ENCODE measurements at places on chromosomes 4 and X.

- peak; percentile 33 for DNase-seq
These were observed 88.6 kb upstream of the PTCHD1 start for GRCh38 chrX:23246001-23246400.

- no peak for DNase-seq
These were observed 78.0 kb downstream of the PRDM5 start for GRCh38 chr4:120844528-120844921.

DNA sequence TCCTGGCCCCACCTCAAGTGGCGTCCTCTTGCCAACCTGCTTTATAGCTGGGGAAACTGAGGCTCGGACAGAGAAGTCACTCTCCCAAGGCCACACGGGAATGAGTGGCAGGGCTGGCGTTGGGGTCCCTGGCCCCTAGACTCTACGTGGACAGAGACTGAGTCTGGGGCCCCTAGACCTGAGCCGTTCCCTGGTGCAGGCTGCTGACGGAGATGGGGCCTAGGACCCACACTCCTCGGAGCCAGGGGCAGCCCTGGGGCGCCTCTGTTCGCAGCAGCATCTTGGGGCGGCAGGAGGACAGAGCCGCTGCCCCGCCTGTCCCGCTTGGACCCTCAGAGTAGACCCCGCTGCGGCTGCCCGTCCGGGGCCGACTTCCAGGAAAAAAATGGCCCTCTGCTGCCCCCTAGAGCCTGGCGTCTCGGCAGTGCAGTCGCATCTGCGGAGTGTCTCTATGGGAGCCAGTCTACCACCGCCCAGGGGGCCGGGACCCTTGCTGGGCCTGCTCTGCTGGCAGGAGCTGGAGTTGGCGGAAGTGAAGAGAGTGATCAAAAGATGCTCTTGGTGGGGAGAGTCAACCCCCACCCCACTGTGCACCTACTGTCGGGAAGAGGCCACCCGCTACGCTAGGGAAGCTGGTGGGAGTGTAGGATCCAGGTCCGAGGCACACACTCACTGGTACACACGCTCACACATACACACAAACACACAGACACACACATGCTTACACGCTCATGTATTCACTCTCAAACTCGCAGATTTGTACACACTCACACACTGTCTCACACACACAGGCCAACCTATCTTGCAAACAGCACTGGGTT lies 220.1 kb downstream of the AFAP1 start:
- DNase-seq = peak; percentile 42

DNA sequence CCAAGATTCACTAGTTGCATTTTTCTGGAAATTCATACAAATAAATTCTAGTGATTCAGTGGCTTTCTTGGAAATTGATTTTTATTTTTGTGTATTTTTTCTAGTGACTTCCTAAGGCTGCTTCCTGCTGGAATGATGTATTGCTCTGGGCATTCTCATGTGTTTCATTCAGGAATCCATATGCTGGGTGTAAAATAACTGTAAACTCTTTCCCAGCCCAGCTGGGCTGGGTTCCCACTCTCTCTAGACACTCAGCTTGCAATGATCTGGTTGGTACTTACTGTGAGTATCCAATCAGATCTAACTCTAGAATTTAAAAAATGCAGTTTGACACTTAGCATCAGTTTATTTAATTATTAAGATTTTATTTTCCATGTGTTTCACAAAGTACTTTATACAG lies 882.2 kb downstream of the STIM2 start:
- no peak for DNase-seq

- DNase-seq = no peak
These were observed 6.5 kb upstream of the SMARCA1 start for GRCh38 chrX:129529685-129530281.

DNA sequence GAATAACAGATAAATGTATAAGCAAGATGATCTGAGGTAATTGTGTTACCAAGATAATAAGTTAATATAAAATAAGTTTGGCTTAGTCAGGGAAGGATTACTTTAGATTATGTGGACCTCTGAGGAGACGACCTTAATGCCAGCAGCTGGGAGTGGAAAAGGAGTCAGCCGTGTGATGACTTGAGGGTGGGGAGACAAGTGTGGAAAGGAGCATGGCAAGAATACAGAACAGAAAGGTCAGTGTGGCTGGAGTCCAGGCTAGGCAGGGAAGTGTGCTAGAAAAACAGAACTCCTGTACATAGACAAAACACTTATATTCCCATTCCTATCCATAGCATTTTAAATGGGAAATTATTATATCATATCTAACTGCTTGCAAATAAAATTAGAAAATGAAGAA lies 138.8 kb downstream of the PDLIM5 start:
- DNase-seq = no peak

- no peak for DNase-seq
These were observed 1494.5 kb downstream of the TECRL start for GRCh38 chr4:62914758-62915157.

DNA sequence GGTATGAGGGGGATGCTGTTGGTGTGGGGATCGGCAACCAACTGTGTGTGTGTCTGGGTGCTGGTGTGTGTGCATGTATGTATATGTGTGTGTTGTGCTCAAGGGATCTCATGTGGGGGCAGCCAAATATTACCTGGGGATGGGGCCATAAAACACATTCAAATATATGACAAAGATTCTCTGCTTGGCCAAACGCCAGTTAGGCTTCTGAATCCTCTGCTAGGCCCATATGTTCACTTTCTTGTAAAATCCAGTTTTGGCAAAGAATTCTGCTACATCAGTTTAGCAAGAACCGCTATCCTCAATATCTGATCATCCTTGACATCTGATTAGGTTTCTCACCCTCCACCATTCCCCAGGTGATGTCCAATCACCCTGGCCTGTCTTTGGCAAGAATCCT lies 106.6 kb downstream of the RASL11B start:
- no peak for DNase-seq

GRCh38 chr4:102625232-102625930 lies 124.2 kb downstream of the NFKB1 start:
- DNase-seq = peak; percentile 51

GRCh38 chr4:103046416-103047290 lies 27.1 kb upstream of the SLC9B1 start:
- DNase-seq = peak; percentile 59

- no peak for DNase-seq
These were observed 13.8 kb upstream of the UVSSA start for GRCh38 chr4:1333256-1333655.

DNA sequence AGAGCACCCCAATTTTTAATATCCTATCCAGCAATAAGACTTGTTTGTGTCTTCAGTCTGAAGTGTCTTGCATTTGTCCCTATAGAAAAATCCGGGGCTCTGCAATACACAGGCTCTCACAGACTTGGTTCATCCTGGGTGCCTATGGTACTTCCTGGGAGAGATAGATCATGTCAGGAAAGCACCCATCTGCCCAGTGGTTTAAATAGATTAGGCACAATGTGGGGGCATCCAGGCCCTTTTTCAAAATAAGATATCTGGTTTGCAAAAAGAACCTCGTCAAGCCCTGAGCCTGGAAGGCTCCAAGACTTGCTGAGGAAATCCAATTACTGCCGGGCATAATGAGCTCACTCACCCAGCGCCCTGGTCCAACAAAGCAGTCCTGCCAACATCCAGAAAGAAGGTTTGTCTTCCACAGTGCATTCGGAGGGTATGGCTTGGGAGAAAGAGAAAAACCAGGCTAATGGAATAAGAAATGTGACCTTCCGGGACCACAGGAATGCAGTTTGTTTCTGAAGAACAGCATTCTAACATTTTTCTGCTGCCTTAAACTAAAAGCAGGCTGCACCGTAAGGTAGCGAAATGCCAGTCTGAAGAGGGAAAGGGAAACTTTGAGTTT lies 11.6 kb downstream of the JAKMIP1 start:
- no peak for DNase-seq

GRCh38 chrX:81392396-81392795 lies 190.5 kb downstream of the SH3BGRL start:
- DNase-seq = no peak
